ENCODE measurements at places on chromosomes 16 and 17. TPM values are rescaled to one million over a fixed set of nuclear protein-coding genes. Genes with fewer than 3 reads are reported as not detected.
A peak's percentile ranks its signal among the peaks of the same experiment; 100 is the strongest.

Gene HCRT
- not detected for total RNA-seq

Gene MYH10
- 10.3 TPM for total RNA-seq

DNA sequence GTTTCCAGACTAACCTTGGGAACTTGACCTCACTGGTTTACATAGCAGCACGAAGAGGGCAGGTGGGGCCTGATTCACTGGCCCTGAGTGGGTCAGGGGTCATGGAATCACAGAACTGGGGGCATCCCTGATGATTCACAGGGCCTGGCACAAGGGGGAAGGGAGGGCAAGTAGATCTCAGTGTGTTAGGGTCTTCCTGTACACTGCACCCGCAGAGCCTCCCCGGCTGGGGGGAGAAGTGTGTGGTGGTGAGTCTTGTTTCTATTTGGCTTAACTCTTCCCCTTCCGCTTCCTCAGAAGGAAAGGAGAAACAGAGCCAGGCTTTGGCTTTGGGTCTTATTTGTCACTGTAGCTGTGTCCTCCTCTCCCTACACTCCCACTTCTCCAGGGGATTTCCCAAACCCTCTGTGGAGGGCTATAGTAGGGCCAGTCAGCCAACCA is 3.7 kb downstream of the STARD3 start:
- peaks cover 7% of the 10 kb centered on the region for H3K36me3 ChIP-seq
- no peak overlapping the region for H3K27ac ChIP-seq
- H3K4me1 ChIP-seq = peaks cover 64% of the 10 kb centered on the region
- H3K4me3 ChIP-seq = no peak overlapping the region
- H3K27me3 ChIP-seq = no peaks in the 10 kb centered on the region
- no peak for DNase-seq

GRCh38 chr16:12576878-12577277 is 226.8 kb downstream of the CPPED1 start:
- H3K4me3 ChIP-seq = no peak overlapping the region
- H3K36me3 ChIP-seq = no peaks in the 10 kb centered on the region
- H3K4me1 ChIP-seq = peaks cover 23% of the 10 kb centered on the region
- H3K27me3 ChIP-seq = no peaks in the 10 kb centered on the region
- H3K27ac ChIP-seq = no peak overlapping the region
- no peak for DNase-seq

Gene MIEN1
- 50.2 TPM for total RNA-seq

Gene CCL1
- 0.87 TPM for total RNA-seq

- no peaks in the 10 kb centered on the region for H3K36me3 ChIP-seq
- no peaks in the 10 kb centered on the region for H3K27me3 ChIP-seq
- peak overlapping the region; percentile 46 for H3K27ac ChIP-seq
- no peak for DNase-seq
- H3K4me1 ChIP-seq = peaks cover 7% of the 10 kb centered on the region
- no peak overlapping the region for H3K4me3 ChIP-seq
Measured at GRCh38 chr17:49775546-49776260, 11.8 kb upstream of the FAM117A start.

- H3K27ac ChIP-seq = no peak overlapping the region
- no peak overlapping the region for H3K4me3 ChIP-seq
- no peaks in the 10 kb centered on the region for H3K36me3 ChIP-seq
- H3K4me1 ChIP-seq = peaks cover 2% of the 10 kb centered on the region
Measured at GRCh38 chr17:50102164-50102991, 7.2 kb downstream of the PDK2 start.

- H3K27me3 ChIP-seq = peaks cover 50% of the 10 kb centered on the region
- no peak overlapping the region for H3K27ac ChIP-seq
- H3K4me1 ChIP-seq = peaks cover 49% of the 10 kb centered on the region
- no peak for DNase-seq
- H3K36me3 ChIP-seq = no peaks in the 10 kb centered on the region
Measured at GRCh38 chr17:42674755-42675347, 1.9 kb downstream of the PLEKHH3 start.

DNA sequence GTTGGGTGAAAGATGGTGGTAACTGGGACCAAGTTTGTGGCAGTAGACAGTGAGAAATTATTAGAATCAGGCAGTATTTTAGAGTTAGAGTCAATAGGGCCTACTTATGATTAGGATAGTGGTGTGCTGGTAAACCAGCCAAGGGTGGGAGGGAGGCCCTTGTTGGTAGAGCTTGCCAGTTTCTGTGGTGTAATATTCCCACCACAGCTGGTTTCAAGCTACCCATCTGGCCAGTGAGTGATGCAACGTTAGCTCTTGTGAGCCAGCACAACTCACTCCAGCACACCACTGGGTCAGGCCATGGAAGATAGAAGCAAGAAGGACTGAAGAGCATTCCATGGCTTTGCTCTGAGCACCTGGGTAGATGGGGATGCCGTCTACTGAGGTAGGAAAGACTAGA is 34.9 kb downstream of the GNAO1 start:
- peaks cover 14% of the 10 kb centered on the region for H3K27me3 ChIP-seq
- no peak for DNase-seq
- peak overlapping the region; percentile 1 for H3K4me3 ChIP-seq
- H3K4me1 ChIP-seq = peaks cover 41% of the 10 kb centered on the region

Gene HBZ
- total RNA-seq = not detected

GRCh38 chr17:10731408-10731879 is 1.6 kb upstream of the TMEM220 start:
- H3K36me3 ChIP-seq = no peaks in the 10 kb centered on the region
- DNase-seq = no peak
- H3K27me3 ChIP-seq = peaks cover 3% of the 10 kb centered on the region
- H3K27ac ChIP-seq = no peak overlapping the region
- peaks cover 11% of the 10 kb centered on the region for H3K4me1 ChIP-seq
- H3K4me3 ChIP-seq = peak overlapping the region; percentile 87

DNA sequence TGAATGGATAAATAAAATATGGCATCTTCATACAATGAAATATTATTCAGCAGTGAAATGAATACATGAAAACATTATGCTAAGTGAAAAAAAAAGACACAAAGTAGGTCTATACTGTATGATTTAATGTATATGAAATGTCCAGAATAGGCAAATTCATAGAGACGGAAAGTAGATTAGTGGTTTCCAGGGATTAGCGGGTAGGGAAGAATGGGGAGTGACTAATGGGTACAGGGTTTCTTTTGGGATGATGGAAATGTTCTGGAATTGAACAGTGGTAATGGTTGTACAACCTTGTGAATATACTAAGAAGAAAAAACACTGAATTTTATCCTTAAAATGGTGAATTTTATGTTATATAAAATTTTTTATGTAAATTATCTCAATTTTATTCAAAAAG is 8.5 kb upstream of the MYCBPAP start:
- H3K4me3 ChIP-seq = no peak overlapping the region
- H3K27ac ChIP-seq = no peak overlapping the region
- H3K27me3 ChIP-seq = peaks cover 2% of the 10 kb centered on the region
- peaks cover 12% of the 10 kb centered on the region for H3K4me1 ChIP-seq
- no peak for DNase-seq
- H3K36me3 ChIP-seq = no peaks in the 10 kb centered on the region

Gene TMEM186
- 10.1 TPM for total RNA-seq

DNA sequence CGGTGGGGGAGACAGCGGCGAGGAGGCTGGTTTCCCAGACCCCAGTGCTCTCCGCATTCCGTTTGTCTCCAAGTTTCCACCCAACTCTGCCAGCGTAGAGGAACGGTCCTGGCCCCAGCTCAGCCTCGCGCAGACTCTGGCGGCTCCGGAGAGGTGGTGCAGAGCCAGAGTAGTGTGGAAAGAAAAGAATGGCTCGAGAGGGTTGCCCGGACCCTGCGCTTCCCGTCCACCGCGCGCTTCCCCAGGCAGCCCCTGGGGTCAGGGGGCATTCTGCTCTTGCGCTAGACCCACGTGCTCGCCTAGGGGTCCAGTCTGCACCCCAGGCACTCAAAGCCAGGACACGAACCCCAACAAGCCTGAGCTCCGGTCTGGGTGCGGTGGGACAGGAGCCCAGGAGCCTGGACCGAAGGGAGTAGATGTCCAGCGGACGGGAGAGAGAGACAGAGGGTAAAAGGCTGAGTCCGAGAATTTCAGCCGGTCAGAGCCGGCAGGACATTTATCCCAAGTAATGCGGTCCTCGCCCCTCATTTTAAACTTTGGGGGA is 3.8 kb downstream of the PMP22 start:
- H3K36me3 ChIP-seq = no peaks in the 10 kb centered on the region
- peaks cover 17% of the 10 kb centered on the region for H3K4me1 ChIP-seq
- no peak for DNase-seq
- H3K27me3 ChIP-seq = peaks cover 81% of the 10 kb centered on the region
- H3K27ac ChIP-seq = no peak overlapping the region
- H3K4me3 ChIP-seq = peak overlapping the region; percentile 32

Gene ITPRIPL2
- 2.1 TPM for total RNA-seq

Gene HBM
- not detected for total RNA-seq

GRCh38 chr16:66293932-66294331 is 72.6 kb upstream of the CDH5 start:
- peaks cover 2% of the 10 kb centered on the region for H3K27me3 ChIP-seq
- H3K4me1 ChIP-seq = peaks cover under 1% of the 10 kb centered on the region
- no peak for DNase-seq
- no peak overlapping the region for H3K4me3 ChIP-seq
- H3K36me3 ChIP-seq = no peaks in the 10 kb centered on the region
- no peak overlapping the region for H3K27ac ChIP-seq

GRCh38 chr17:57502811-57503241 is 242.3 kb downstream of the CCDC182 start:
- no peak for DNase-seq
- H3K27me3 ChIP-seq = no peaks in the 10 kb centered on the region
- H3K4me1 ChIP-seq = peaks cover 10% of the 10 kb centered on the region
- no peaks in the 10 kb centered on the region for H3K36me3 ChIP-seq

DNA sequence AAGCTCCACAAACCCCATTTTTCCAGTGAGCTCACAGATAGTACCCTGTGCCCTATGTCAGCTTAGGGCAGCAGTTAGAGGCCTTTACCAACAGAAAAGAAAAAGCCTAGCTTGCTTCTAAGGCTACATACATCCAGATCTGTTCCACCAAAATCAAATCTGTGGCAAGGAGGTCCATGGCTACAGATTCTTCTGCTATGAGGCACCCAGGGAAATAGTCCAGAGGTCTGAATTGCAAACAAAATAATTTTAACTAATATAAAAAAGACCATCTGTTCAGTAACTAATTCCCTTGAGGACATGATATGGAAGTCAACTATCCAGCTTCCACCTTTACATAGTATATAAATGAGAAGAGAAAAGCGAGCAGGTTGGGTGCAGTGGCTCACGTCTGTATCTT is 129.3 kb downstream of the PARN start:
- no peaks in the 10 kb centered on the region for H3K27me3 ChIP-seq
- peaks cover 10% of the 10 kb centered on the region for H3K4me1 ChIP-seq
- no peak overlapping the region for H3K4me3 ChIP-seq
- no peak overlapping the region for H3K27ac ChIP-seq
- H3K36me3 ChIP-seq = no peaks in the 10 kb centered on the region

DNA sequence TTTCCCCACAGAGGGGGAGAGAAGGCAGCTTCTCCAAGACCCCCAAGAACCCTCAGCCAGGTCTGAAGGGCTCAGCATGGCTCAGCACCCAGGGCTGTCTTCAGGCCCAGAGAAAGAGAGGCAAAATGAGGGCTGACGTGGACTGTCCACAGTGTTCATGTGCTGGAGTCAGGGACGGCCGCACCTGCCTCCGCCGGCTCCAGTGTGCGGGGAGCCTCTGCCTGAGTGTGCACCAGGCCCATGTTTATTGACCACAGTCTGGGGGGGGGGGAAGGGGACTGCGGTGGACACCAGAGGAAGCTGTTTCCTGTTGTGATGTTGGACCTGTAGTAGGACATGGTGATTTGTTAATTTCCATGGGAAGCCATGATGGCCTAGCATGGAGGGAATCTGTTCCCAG is 6.9 kb downstream of the MRM1 start:
- H3K4me3 ChIP-seq = no peak overlapping the region
- H3K36me3 ChIP-seq = peaks cover 7% of the 10 kb centered on the region
- H3K27me3 ChIP-seq = no peaks in the 10 kb centered on the region
- no peak for DNase-seq
- peaks cover 42% of the 10 kb centered on the region for H3K4me1 ChIP-seq

GRCh38 chr17:73616873-73617404 is 27.3 kb downstream of the SDK2 start:
- peaks cover 7% of the 10 kb centered on the region for H3K27me3 ChIP-seq
- no peak overlapping the region for H3K4me3 ChIP-seq
- DNase-seq = no peak
- peaks cover 5% of the 10 kb centered on the region for H3K4me1 ChIP-seq

Gene SOX9
- total RNA-seq = not detected

DNA sequence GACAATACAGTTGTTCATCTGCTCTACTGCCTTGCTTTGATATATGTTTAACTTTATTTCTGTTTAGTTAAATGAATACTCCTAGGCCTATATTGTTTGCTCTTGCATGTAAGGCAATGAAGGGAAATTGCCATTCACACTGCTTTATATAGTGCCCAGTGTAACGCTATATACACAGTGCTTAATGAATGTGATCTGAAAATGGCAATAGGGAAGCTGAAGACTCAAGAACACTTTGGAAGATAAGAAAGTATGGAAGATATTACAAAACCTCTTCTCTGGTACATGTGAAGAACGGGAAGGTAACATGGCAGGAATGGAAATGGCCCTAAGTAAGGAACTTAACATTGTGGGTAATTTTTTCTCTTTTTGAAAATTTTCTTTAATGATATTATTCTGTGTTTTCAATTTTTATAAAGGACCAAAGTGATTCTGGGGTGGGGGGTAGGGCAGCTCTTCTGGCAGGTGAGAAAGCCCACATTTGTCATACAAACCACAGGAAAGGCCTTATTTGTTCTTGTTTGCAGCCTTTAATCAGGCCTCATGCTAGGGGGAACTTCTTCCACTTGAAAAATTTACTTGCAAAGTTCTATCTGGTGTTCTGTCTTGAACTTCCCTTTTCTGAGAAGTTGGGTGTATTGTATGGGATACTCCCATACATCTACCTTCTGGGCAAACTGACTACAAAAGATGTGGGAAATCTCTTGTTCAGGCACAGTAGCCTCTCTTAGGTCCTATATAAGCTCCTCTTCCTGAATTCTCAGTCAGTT is 100.8 kb upstream of the CORO6 start:
- peak overlapping the region; percentile 62 for H3K27ac ChIP-seq
- H3K27me3 ChIP-seq = no peaks in the 10 kb centered on the region

Gene GRAPL
- 25.3 TPM for total RNA-seq

Data from activated CD4-positive, alpha-beta T cell treated with anti-CD3 and anti-CD28 coated beads, Interleukin-2, amount 10 ng/mL, durations not matched to agents 7 days and 5 days (primary cell).